ENCODE measurements at places on chromosomes 3 and 15.

GRCh38 chr3:102106416-102107097, 257.2 kb downstream of the NFKBIZ start:
- peak; percentile 63 for DNase-seq

DNA sequence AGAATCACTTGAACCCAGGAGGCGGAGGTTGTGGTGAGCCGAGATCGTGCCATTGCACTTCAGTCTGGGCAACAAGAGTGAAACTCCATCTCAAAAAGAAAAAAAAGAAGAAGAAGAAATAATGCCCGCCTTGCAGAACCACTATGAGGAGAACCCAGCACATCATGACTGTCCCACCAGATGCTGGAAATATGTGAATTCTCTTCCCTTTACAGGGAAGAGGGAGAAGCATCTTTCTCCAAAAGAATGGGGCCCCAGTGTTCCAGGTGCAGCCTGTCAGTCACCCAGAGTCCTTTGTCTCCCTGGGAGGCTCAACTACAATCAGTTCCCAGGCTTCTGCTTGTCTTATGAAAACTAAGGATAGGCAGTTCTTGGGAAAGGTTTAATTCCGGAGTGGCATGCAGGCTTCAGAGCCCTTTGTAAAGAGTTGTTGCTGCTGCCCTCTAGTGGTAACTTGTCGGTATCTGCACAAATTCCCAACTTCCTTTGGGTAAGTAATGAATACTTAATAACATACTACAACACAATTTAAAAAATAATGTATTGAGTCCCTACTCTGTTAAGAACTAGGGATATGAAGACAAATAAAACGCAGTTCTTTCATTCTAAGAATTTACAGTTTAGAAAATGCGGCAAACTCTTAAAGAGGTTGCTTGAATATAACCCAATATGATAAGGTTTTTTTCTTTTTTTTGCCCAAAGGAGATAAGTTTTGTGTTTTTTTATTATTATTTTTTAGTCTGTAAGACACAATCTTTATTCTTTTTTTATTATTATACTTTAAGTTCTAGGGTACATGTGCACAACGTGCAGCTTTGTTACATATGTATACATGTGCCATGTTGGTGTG, 18.6 kb upstream of the TICRR start:
- peak; percentile 77 for DNase-seq

GRCh38 chr15:39888243-39888642, 31.8 kb downstream of the GPR176 start:
- no peak for DNase-seq

- DNase-seq, result no peak
These were observed 395.5 kb upstream of the KCNMB2 start for GRCh38 chr3:178140531-178141304.

GRCh38 chr15:39472621-39473297, 108.1 kb upstream of the THBS1 start:
- peak; percentile 97 for DNase-seq

- peak; percentile 12 for DNase-seq
These were observed 49.6 kb downstream of the CHD2 start for GRCh38 chr15:92949604-92950249.

GRCh38 chr15:73273181-73274002, 95.4 kb downstream of the HCN4 start:
- DNase-seq, result peak; percentile 72

- DNase-seq, result peak; percentile 86
These were observed 651.4 kb upstream of the NECTIN3 start for GRCh38 chr3:110420158-110420641.

- DNase-seq, result no peak
These were observed 11.1 kb downstream of the ALPK3 start for GRCh38 chr15:84828086-84828908.

DNA sequence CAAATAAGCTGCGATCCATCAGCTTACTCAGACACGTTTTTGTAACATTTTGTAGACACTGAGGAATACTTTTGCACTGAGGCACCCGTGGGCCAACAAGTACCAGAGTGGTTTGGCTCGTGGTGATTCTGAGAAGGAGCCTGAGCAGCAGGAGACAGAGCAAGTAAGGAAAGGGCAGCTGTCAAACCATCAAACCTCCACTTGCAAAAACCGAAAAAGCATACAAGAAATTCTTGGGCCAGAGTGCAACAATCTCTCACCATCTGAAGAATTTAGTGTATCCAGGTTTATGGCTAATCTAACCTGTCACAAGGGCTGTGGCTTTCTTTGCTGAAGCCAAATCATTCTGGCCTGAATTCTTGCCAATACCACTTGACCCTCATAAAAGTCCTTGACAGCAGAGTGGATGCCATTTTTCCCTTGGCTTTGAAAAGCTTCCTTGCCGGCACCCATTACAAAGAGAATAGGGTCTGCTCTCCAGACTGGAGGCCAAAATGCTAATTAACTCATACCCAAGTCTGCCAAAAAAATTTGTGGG, 56.7 kb downstream of the MYO1E start:
- peak; percentile 56 for DNase-seq

Data from fibroblast of mammary gland (primary cell).